GF-D8 (cell line): ENCODE measurements at places on chromosomes 3 and 15.

- no peak for DNase-seq
Measured at GRCh38 chr3:45453083-45453482, 64.7 kb downstream of the LARS2 start.

GRCh38 chr3:25426408-25426807 is 1.7 kb upstream of the RARB start:
- no peak for DNase-seq

DNA sequence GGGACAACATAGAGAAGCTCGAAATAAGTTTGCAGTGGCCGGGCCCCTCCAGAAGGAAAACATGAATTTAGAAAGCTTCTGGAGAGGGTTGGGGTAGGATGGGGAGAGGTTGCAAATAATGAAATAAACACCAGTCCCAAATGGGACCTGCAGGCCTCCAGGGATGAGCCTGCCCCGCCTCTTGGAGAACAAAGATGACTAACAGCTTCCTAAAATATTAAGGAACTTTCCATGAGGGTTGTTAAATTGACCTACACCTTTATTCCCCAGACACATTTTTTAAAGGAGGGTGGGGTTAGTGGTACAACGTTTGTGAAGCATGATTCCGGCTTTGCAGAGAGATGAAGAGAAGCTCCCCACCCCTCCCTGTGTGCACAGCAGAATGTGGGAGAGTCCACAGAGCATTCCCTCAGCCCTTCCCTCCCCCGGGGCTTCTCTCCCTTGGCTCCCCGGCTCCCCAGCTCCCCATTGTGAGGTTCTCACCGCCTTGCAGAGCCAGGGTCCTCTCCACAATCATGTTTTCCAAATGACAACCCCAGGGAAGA is 84.1 kb downstream of the ARHGAP31 start:
- DNase-seq = no peak

- DNase-seq = no peak
Measured at GRCh38 chr15:83250781-83251180, 33.7 kb downstream of the BNC1 start.

DNA sequence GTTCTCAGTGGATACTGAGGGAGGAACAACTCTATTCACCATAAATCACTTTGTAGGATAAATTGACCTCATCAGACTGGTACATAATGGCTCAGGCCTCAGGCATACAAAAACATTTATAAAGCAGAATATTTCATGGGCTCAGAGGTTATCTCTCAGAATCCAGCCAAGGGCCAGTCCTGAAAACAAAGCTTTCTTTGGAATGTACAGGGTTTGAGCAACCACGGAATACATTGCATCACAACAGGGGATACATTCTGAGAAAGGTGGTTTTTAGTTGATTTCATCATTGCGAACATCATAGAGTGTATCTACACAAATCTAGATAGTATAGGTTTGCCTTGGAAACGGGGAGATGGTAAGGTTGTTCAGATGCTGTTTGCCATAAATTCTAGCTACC is 33.4 kb upstream of the CTDSPL2 start:
- DNase-seq = no peak

DNA sequence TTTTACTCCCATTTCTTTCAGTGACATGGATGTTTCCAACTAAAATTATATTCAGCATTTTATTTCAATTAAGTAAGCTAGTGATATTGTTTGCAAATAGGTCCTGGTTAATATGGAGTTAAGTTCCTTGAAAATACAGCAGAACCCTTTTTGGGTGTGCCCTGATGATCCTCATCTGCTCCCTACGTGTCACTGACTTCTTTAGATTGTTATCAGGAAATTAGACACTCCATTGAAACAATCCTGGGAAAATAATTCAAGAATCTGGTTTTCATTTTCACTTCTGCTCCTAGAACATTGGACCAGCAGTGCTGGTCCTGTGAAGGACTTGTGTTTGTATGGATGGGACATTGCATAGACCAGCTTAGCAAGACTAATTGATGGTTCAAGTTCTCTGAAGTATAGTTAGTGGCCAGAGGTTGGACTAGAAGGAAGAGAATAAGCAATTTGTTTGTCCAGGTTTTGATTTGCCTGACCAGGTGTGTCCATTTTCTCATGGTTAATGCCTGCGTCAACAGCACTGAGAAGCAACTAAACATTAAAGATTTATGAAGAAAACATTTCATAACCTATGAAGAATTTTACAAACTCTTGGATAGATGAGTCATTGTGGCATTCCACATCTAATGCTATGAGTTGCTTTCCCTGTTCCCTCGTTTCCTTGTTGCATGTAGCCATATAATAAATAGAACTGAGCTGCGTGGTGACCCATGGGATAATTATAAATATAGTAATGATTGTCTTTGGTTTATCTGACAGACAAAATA is 95.8 kb downstream of the ZPLD1 start:
- no peak for DNase-seq

DNA sequence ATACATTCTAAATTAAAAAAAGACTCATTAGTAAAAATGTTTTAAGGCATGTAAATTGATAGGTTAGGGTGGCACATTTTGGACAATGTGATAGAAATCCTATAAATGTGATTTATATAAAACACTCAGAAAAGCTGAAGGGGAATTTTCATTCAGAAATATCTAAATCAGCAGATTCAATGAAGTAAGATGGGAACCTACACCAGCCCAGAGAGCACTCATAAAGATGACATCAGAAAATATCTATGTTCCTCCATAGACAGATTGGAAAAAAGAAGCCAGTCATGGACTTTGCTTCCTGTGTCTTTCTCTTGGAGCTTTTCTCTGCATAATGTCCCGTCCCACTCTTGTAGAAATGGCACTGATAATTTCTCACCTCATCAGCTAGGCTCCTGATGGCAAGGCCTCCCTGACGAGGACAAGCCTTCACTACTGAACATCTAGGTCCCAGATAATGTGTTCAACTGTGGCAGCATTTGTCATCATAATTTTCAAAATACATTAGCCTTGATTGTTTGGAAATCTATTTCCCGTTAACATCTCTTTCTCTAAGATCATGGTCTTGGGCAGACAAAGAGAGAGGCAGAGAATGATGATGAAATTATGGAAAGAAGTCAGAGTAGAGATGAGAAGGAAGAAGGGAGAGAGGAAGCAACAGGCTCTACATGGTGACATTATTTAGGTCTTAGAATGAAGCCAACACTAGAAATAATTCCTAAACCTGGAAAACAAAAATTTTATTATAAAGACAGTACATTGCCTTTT is 354.4 kb downstream of the NTRK3 start:
- DNase-seq = no peak

DNA sequence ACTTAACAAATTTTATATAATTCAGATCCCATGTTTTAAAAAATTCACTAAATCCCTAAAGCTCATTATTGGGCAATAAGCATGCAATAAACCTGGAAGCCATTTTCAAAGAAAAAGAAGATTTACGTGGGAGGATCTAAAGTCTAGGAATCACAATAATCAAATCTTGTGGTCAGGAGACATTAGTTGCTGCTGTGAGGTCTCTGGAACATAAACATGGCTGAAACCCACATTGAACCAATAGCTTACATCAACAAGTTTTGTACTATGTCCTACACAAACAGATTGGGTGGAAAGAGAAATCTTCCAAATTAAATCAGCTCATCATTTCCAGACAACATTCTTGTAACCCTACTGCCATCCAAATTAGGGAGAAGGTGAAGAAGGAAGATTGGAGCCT is 121.9 kb upstream of the EPHA3 start:
- DNase-seq = no peak

- no peak for DNase-seq
Measured at GRCh38 chr3:38662544-38662943, 13.1 kb upstream of the SCN5A start.
